ENCODE measurements at places on chromosomes 12 and 14. TPM values are rescaled to one million over a fixed set of nuclear protein-coding genes. Genes with fewer than 3 reads are reported as not detected.

The CELA1 gene
- not detected for total RNA-seq

The PROX2 gene
- not detected for total RNA-seq

The CMTM5 gene
- total RNA-seq, result not detected

The IFNG-AS1 gene
- total RNA-seq, result not detected

The PARPBP gene
- total RNA-seq, result 1.7 TPM
